ENCODE measurements at places on chromosomes 3 and 15.

- no peak for DNase-seq
Observed at GRCh38 chr3:170259907-170260306, 37.7 kb downstream of the PRKCI start.

DNA sequence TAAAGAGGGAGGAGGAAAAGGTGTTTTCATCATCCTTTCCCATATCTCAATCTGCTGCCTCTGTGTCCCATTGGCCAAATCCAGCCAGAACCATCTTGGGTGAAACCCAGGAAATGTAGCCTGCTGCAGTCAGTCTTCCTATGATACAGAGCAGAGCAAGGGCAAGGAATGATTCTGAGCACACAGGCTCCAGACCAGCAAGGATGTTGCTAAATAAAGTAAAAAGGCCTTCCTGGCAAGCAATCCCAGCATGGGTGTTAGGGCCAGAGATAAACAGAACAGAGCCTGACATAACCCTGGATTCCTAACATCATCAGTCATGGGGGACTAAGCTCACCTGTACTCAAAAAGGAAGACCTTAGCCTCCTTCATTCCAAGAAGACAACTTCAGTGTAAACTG lies 90.7 kb upstream of the AGTR1 start:
- no peak for DNase-seq

GRCh38 chr3:43907508-43907858 lies 216.7 kb downstream of the ABHD5 start:
- no peak for DNase-seq

GRCh38 chr3:95319921-95320494 lies 1257.1 kb downstream of the NSUN3 start:
- no peak for DNase-seq

- peak; percentile 74 for DNase-seq
Observed at GRCh38 chr3:97232393-97233034, 418.1 kb downstream of the EPHA6 start.

DNA sequence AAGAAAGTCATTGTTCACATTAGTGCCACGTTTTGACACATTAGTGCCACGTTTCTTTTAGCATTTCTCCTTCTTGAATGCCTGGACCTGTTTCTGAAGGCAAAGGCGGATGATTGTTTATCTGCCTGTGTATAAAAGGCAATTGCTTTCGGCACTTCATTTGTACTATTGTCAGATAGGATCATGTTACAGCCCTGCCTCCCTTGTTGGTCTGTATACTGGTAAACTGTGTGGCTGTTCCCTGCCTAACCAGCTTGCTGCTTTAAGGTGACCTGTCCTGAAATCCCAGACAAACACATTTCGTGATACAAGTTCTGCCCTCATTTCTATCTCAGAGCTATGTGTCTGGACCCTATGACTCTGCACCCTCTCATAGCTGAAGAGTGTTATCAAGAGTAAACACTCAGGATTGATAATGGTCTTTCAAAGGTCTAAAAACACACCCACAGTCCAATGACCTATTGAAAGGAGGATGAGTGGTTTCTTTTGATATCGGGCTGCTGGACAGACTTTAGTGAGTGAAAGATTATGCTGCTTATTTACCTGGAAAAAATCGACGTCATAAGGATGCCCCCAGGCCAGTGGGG lies 276.3 kb upstream of the MCTP2 start:
- no peak for DNase-seq

DNA sequence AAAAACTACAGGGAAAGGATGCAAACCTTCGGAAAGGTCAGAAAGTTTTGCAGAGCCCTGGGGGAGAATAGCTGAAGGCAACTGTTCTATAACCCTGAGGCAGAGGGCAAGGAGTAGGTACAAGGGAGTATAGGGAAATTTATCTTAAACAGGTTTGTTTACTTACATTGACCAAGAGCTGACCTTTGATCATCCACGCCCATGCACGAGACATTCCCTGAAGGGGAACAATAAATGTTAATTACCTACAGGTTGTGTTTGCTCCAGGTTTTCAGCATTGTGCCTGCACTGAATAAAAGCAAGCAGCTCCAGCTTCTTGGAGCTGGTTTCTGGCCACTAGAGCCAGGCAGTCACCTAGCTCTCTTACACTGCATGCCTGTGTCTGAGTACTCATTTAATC lies 524.5 kb upstream of the TGFBR2 start:
- DNase-seq, result no peak

DNA sequence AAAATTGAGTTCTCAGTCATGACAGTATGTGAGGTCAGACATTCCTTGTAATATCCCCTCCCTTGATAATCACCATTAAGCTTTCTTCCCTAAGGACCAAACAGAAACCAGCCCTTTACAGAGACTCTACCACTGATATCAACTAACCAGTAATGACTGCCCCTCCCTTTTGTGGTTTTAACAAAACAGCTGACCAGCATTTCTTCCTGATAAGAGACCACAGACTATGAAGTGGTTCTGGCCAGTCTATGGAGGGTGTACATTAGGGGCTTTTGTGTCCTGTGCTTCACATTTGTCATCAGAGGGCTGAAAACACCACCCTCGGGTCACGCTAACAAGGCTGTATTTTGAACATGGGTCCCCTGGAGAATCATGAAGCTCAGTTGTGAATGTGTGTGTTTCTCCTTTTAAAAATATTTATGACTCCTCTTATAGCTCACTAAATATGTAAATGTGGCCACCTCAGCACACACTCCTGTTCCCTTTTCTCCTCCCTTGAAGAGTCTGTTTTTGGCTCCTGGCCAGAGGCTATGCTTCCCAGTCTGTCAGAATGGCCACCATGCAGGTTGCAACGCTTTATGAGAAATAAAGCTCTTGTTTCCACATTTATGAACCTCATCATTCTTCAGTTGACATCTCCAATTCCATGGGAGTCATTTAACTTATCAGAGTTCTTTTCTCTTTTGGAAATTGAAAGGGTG lies 239.3 kb downstream of the CPNE4 start:
- peak; percentile 12 for DNase-seq

DNA sequence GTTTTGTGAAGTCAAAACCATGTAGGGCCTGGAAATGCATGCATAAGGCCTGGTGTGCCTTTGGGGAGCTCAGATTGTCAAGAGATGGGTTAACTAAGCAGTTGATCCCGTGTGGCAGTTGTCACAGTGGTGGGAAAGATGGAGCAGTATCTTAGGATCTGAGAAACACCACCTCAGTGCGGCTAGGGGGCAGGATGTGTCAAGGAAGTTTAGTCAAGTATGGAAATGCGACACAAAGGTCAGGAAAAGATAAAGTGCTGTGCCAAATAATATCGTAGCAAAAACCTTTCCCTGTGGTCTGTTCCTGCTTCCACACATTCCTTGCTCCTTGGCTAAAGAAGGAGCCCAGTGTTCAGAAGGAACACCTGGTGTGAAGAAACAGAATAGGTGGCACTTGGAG lies 396.4 kb downstream of the EDEM1 start:
- DNase-seq, result no peak

DNA sequence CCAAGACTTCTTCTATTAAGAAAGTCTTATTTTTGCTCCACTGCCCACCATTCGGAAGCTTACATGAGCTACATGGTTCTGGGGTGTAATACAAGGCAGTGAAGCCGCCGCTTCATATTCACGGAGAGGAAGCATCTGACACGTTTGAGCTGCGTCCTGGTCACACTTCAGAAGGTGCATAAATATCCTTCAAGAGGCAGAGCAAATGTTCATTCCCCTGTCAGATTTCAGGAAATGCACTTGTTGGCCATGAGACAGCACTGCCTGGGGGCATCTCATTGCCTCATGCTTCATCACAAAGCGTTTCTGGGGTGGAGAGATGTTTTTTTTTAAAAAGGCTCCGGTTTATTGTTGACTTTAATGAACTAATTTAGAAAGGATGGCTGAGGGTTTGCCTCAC lies 119.9 kb downstream of the CADPS start:
- no peak for DNase-seq

- peak; percentile 46 for DNase-seq
Observed at GRCh38 chr3:171453180-171453886, 6.9 kb downstream of the TNIK start.

DNA sequence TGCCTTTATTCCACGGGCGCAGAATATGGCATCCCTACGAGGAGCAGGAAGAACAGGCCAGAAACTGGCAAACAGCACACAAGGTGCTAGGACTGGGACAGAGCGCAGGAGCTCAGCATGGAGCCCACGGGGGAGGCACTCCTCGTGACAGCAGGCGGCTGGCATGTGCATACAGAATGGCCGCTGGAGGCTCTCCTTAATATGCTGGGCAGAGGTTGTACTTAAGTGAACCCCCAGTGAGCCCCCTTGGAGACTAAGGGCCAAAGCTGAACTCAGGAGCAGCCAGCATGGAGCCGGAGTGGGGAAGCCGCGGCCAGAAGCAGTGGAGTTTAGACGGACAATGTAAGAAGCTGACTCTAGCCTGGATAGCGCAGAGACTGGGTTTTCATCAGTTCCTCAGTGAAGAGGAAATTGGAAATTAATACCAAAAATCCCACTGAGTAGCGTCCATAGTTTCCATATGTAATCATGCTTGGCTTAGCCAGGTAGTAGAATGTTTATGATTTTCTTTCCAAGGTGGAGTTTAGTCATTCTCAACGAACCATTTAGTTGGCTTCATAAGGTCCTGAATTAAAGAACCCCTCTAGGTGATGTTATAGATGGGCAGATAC lies 69.4 kb downstream of the EPHB3 start:
- DNase-seq, result no peak

GRCh38 chr3:193830791-193831191 lies 237.8 kb downstream of the OPA1 start:
- no peak for DNase-seq

GRCh38 chr3:86958534-86958933 lies 32.4 kb downstream of the VGLL3 start:
- DNase-seq, result no peak

GRCh38 chr3:127784865-127785710 lies 37.2 kb downstream of the MGLL start:
- no peak for DNase-seq

GRCh38 chr3:152038490-152038889 lies 165.0 kb downstream of the SUCNR1 start:
- no peak for DNase-seq

- no peak for DNase-seq
Observed at GRCh38 chr3:111598552-111598951, 3.4 kb upstream of the ZBED2 start.
